ENCODE measurements at places on chromosomes 6 and 20. TPM values are rescaled to one million over a fixed set of nuclear protein-coding genes. Genes with fewer than 3 reads are reported as not detected.

- no peak for DNase-seq
Observed at GRCh38 chr6:143745166-143746133, 67.7 kb downstream of the PHACTR2 start.

The NR2E1 gene
- 0.05 TPM for total RNA-seq

The TRIM31 gene
- not detected for total RNA-seq

The SLC26A8 gene
- total RNA-seq, result not detected

- DNase-seq, result no peak
Observed at GRCh38 chr20:6299456-6299855, 176.6 kb upstream of the FERMT1 start.

DNA sequence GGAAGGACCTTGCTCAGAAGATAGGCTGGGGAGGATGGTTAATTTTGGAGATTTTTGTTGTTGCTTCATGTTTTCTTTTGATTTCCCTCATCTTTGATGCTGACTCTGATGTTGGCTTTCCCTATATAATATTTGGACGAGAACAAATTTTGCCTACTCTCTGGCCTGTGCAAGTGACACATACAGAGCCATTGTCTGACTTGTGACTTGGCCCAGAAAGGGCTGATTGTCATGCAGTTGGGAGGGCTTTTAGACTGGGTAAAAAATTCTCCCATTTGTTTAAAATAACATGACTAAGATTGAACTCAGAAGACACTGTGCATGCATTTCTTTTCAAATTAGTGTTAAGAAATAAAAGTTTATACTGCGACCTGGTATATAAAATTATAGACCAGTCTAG lies 98.6 kb upstream of the SUPT3H start:
- no peak for DNase-seq

- DNase-seq, result peak; percentile 33
Observed at GRCh38 chr6:73610444-73611275, 43.1 kb downstream of the SLC17A5 start.

GRCh38 chr6:7590918-7591302 lies 912 bp downstream of the SNRNP48 start:
- no peak for DNase-seq
